ENCODE measurements at places on chromosomes 4 and X.

GRCh38 chr4:55637272-55637820 is 1.2 kb upstream of the NMU start:
- no peak for DNase-seq

GRCh38 chr4:69717778-69718177 is 42.6 kb downstream of the SULT1B1 start:
- DNase-seq = no peak

GRCh38 chr4:86441175-86441936 is 81.5 kb upstream of the MAPK10 start:
- no peak for DNase-seq

DNA sequence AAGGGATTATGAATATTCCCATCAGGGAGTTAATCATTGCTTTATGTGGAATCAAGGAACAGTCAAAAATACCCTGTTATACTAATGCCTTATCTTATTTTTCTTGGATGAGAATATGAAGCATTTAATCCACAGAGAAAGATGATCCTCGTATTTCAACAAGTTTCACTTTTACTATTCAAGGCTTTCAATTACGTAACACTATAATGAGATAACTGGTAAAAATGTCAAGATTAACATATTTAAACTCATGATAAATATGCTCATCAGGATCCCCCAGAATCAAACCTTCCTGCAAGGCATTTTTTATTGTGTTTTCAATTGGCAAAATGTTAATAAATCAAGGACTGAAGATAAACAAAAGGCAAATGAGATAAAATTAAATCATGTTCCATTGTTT is 5.1 kb downstream of the ZXDA start:
- DNase-seq = no peak

DNA sequence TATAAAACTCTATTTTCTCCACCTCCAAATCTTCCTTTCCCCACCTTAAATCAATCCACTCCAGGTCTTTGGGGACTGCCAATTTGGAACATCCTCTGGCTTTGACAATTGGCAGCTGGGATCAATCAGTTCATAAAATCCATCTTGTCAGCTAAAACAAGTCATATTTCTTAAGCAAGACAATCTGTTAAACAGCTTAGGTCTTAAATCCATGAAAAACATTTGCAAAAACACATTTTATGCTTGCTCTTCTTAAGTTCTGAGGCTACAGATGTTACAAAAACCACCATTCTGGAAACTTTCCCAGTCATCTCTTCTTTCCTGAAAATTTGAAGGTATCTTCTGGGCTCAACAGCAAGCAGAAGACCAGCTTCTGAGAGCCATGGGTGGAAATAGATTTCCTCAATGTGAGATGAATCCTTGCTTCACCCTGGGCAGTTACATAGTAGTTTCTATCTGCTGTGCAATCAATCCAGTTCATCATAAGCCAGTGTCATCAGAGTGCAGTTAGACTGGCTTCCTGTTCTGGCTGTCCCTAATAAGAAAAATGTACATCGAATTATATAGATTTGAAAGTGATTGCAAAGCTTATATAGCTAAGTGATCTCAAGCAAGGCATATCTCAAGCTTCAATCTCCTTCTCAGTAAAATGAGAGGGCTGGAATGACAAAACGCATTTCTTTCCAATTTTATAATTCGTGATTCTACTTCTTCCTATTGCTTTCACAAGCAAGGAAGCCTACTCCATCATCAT is 402.7 kb upstream of the INTU start:
- no peak for DNase-seq

DNA sequence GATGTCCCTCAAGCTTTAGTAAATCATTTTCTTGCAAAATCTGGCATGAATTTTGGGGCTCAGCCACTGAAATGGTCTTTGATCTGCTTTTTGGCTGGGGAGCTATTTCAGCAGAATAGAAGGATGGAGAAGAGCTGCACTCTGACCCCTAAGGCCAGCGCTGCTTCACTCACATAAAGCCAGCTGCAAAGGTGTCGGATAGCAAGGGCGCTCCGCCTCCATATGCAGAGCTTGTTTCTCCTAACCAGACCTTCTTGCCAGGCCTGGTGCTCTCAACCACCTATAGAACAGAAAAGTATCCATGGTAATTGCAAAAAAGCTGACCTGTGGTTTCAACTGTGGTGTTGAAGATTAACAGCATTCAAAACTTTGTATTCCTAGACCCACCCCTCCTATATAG is 24.1 kb upstream of the COQ2 start:
- no peak for DNase-seq

GRCh38 chr4:139973616-139974015 is 180.4 kb downstream of the MAML3 start:
- no peak for DNase-seq

GRCh38 chr4:39555472-39555871 is 28.2 kb upstream of the UGDH start:
- DNase-seq = no peak

- no peak for DNase-seq
These were observed 73.0 kb upstream of the NR3C2 start for GRCh38 chr4:148515248-148515647.

DNA sequence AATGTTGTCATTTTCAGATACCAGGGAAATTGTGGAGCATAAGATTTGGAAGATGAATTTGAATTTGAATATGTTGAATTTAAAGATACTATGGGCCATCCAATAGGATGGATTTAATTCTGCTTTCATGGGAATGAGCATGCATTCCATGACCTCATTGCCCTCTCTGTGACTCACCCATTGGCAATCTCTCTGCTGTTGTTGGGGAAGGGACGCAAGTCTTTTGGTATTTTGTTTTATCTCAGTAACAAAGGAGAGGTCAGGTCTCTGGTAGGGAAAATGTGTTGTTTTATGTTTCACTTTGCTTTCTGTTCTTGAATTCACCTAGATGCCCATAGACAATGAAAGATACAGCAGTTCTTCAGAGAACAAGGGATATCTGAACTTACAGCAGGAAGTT is 42.1 kb upstream of the MAGEA4 start:
- no peak for DNase-seq

- DNase-seq = no peak
These were observed 230.0 kb downstream of the CCSER1 start for GRCh38 chr4:90357117-90357710.

DNA sequence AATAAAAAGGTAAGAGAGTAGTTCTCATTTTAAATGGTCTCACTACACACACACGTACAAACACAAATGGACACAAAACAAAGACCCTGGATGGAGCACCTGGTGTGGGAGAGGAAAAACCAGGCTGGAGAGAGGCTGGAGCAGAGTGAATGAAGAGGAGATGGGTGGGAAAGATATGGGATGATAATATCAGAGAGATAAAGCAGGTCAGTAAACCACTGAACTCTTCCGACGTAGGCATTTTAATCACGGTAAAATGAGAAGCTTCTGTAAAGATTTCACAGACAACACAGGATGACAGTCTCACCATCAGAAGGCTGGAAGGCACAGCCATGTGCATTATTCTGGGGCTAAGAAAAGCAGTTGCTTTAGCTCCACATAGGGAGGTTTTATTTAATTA is 532.8 kb downstream of the KCNIP4 start:
- no peak for DNase-seq

DNA sequence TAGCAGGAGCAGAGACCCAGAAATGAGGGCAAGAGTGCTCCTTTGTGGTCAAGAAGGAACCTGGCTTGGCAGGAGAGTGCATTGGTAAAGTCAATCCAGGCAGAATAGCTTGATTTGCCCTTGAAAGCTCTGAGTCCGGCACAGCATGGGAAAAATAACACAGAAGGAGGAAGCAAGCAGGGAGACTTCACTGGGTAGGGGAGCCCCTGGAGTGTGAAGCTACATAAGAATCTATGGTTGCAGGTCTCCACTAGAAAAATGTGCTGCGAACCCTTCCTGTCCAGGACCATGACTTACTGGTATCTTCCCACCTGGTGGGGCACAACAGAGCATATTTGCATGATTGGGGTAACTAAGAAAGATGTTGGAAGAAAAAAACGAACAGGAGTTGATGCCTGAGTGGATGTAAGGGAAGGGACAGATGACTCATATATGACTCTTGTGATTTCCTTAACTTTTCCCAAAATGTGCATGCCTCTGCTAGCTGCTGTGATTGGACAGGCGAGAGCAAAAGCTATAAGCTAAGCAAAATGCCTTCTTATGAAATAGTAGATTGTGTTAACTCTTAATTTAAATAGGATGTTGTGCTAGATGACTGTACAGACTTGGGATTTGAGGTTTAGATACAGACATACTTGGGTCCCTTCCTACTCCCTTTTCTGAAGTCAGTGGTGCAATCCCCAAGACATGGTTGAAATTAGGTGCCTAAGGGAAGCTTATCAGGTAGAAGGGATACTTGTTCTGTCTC is 3.3 kb downstream of the IL13RA1 start:
- DNase-seq = no peak

GRCh38 chr4:101211146-101211553 is 136.2 kb downstream of the PPP3CA start:
- no peak for DNase-seq

DNA sequence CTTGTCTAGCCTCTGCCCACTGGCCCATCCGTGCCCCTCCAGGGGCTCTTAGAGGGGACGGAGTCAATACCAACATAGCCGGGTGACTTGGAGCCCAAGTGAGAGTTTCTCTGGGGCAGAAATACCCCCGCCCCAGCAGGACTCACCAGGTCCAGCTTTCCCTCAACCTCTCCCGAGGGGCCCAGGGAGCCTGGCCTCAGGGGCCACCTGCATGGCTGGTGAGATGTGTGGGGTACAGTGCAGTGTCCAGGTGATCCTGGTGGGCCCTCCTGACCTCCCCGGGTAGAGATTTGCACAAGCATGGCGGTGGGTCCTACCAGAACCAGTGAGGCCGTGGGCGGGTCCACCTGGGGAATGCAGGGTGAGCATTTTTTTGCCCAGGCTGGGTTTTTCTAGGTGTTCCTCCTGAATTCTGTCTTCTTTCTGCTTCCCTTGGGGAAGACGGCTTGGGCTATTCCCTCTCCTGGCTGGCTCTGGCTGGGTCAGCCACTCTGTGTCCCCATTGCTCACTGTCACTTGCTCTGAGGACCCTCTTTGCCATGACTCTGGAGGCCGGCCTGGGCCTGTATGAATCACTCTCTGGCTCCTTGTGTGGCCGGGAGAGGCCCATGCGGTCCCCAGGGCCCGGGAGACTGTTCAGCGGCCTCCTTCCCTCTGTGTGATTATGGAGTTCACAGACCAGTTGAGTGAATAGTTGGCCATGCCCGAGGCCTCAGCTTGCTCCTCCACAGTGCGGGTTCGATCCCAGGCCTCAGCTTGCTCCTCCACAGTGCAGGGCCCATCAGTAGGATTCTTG is 71.0 kb upstream of the NKX1-1 start:
- no peak for DNase-seq

- no peak for DNase-seq
These were observed 18.0 kb downstream of the MBNL3 start for GRCh38 chrX:132470831-132471230.

GRCh38 chr4:68576272-68577125 is at the start of gene UGT2B17:
UGT2B17 (minus strand) TSS chr4:68576322; CDS start chr4:68568484, 7,838 bp downstream.
- no peak for DNase-seq

DNA sequence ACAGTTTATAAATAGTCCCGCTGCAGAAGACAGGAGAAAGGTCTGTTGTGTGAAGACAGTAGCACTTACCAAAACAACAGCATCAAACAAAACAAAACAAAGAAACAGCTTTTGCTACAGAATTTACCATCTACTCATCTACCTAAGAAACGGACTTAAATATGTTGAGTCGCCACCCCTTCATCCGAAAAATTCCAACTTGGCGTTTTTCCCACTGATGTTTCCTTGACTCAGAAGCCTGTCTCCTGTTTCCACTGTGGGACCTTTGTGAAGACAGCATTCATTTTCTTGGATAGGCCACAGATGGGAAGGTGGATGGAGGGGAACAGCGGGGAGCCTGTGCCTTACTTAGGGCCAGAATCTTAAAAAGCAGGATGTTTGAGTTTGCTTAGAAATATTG is 1.3 kb upstream of the ITM2A start:
- DNase-seq = no peak

GRCh38 chrX:18360867-18361266 is 6.4 kb upstream of the SCML2 start:
- no peak for DNase-seq

DNA sequence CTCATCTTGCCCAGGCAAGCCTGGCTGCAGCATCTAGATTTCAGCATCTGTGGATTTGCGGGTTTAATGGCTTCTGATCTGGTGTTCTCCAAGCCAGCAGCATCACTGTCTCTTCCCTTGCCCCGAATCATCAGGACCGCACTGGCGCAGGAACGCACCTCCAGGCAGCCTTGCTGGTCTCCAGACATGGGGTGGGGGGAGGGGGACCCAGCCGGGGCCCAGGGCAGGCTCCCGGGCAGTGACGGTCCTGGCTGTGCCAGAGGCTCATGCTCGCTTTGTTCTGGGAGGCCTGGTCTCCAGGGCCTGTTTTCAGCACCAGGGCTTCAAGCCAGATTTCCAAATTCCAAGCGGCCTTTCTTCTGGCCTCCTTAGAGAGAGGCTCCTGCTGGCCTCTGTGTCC is 4.9 kb downstream of the CFAP99 start:
- DNase-seq = no peak

DNA sequence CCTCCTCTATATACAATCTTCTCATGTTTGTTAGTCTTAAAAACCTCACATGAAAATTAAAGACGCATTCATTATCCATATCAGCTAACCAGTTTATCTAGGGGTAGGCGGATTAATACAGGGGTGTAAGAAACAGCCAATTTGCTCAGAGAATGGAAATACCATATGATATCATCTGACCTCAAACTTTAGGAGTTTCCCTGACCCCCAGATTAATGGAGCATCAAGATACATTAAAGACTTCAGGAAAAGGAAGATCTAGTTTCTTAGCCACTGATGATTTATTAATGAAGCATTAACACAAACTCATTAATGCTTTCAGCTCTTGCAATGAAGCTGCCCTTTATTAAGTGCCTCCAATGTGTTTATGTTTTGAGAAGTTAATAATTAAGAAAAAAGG is 67.5 kb downstream of the CAMK2D start:
- no peak for DNase-seq

GRCh38 chr4:99120501-99120900 is 23.6 kb downstream of the ADH4 start:
- no peak for DNase-seq

DNA sequence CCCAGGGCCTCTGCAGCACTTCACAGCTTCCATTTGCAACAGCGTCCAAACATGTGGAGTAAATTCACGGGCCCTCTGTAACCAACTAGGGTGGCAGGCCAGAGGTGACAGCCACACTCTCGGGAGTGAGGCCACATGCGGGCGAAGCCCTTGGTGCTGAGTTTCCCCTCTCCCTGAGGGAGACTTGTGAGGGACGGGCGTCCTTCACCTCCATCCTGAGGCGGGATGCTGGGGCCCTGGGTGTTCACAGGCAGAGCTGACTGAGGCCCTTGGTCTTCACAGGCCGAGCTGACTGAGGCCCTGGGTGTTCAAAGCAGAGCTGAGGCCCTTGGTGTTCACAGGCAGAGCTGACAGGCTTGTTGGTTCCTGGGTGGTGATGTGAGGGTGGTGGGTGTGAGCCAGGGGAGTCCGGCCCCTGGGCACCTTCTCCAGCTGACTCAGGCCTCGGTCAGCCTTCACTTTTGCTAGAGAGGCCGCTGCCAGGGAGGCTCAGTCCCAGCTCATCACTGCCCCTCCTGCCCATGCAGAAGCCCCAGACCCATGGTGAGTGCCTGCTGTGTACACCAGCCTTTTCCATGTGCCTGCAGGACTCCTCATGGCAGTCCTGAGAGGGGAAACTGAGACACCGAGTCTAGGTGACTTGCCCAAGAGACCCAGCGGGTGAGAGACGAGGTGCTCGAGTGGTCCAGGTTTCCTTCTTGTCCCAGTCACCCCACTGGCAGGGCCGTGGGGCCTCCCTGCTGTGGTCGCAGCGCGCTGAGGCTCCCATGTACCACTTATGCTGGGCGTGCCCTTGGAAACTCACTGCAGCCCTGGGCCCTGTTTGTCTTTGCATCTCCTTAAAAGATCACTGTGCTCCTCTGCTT is 8.5 kb downstream of the WFS1 start:
- DNase-seq = no peak
